Stimulated activated CD4-positive, alpha-beta T cell treated with anti-CD3 and anti-CD28 coated beads, Interleukin-15, amount 100 ng/mL, for 24 hours (primary cell): ENCODE measurements at places on chromosomes 3 and 15.

- no peak for DNase-seq
These were observed 95.5 kb downstream of the CACNA2D3 start for GRCh38 chr3:54217828-54218227.

GRCh38 chr3:34066999-34067398, 268.6 kb downstream of the PDCD6IP start:
- no peak for DNase-seq

DNA sequence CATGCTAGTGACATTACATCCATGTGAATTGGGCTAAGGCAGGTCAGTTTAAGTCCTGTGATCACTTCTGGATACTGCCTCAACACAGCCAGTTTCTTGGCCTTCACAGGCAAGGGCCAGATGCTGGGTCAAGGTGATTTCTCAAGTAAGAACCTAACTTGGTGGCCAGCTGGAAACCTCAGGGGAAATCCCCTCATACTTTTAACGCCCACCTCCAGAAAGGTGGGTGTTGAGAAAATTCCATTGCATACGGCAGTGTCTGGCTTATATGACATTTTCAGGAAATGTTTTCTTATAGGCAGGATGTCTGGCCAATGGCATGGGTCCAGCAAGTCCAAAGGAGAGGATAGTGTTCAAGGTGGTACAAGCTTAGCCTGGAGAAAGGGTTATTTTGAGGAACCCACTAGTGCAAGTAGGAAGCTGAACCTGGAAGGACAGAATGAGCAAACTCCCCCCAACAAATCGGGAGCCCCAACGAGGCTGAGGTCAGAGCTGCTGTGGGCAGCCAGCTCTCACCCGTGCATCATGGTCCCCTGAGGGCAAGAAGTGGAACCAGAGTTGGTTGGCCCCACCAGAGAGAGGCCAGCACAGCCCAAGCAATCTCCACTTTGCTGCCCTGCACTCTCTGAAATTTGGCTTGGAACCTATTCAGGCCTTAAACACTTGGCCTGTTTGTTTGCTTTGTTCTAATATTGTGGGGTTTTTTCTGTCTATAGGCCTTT, 135.4 kb downstream of the PDE8A start:
- DNase-seq, result peak; percentile 6

DNA sequence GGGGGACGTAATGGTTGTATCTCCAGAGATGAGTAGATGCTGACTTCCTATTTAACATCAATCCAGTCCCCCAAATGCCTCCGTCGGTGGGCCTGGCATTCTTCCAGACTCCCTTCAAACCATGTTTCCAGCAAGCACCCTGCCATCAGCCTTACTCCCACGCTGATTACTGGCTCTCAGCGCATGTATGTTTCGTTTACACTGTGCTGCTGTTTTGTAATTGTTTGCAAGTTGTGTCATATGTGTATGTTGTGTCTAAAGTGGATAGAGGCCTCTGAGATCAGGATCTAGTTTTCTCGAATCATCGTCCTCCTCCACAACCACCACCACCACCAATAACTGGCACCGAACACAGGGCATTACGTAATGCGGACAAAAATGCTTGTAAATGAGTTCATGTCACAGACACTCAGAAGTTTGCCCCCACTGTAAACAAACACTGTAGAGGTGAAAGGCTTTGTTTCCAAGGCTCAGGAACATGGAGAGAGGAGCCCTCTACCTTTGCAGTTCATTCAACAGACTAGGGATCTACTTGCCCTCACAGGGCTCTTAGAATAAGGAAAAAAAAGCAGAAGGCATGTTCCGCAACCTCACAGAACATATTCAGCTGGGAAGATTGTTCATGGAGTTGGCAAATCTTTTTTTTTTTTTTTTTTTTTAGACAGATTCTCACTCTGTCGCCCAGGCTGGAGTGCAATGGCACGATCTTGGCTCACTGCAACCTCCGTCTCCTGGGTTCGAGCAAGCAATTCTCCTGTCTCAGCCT, 46.1 kb upstream of the SEMA4B start:
- DNase-seq, result no peak

DNA sequence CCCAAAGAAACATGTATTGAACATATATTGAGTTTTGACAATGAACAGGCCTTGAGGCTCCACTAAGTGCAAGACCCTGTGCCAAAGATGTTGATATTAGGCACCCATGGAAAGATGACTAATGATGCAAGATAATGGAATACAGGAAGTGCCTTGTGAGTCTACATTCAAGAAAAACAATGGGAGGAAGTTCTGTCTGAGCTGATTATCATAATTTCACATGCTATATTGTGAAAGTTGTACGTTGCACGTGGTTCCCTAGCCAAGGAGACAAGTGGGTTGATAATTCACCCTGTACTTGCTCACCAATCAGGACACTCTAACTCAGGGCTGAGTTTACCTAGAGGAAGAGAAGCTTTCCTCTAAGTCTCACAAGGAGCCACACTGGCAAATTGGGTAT, 186.9 kb upstream of the STAC start:
- DNase-seq, result no peak

DNA sequence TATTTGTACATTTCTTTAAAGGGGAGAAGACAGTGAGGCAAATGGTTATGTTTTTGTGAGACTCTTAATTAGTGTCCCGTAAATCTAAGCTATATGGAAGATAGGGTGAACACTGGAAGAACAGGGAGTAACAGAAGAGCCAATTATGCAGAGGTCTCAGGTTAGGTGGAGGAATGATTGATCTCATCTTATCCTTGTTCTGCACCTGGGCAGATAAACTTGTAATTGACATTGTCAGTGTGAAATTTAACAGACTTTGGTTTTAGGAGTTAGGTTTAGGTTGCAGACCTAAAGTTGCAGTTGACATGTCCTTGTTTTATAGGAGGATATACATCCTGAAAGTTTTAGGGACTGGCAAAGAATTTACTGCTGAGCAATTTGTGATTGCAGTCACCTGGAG, 3.1 kb upstream of the TWF2 start:
- DNase-seq, result no peak

- peak; percentile 55 for DNase-seq
These were observed 408.9 kb upstream of the THBS1 start for GRCh38 chr15:39171944-39172368.

DNA sequence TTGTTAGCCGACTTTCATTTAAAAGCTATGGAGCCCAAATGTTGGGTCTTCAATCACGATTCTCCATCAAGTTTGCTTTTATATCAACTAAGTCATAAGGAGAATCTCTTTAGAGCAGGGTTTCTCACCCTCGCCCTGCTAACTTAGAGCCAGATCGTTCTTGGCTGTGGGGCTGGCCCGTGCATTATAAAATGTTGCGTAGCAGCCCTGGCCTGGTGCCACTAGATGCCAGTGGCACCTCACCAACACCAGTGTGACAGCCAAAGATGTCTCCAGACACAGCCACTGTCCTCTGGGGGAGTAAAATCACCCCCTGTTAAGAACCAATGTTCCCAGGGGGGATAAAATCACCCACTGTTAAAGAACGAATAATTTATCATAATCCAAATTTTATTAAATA, 226.1 kb downstream of the OCA2 start:
- DNase-seq, result no peak

GRCh38 chr3:141391298-141391990, 23.1 kb downstream of the ZBTB38 start:
- no peak for DNase-seq

GRCh38 chr3:90145094-90145860, 1037.9 kb downstream of the EPHA3 start:
- no peak for DNase-seq

GRCh38 chr3:87260270-87260669, 16.1 kb downstream of the POU1F1 start:
- peak; percentile 61 for DNase-seq

DNA sequence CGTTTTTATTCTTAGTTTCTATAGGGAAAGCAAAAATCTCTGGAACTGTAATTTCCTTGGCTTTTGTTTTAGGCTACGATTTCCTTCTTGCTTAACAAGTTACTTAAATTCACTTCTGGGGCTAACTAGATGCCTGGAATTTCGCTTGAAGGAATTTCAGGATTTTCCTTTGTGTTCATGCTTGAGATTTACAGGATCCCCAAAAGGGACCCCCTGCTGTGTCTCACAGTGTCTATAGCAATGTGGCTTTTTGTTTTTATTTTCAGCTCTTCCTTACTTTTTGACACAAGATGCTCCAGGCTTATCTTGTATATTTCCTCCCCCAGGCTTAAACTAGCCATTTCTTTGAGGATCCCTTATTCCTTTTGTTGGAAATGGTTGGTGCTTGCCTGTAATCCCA, 95.5 kb upstream of the DPPA4 start:
- DNase-seq, result no peak

GRCh38 chr3:18135060-18135814, 289.9 kb downstream of the SATB1 start:
- no peak for DNase-seq

GRCh38 chr3:150691414-150692040, 12.2 kb downstream of the ERICH6 start:
- no peak for DNase-seq

- DNase-seq, result no peak
These were observed 457.8 kb downstream of the IL5RA start for GRCh38 chr3:2652386-2652785.

DNA sequence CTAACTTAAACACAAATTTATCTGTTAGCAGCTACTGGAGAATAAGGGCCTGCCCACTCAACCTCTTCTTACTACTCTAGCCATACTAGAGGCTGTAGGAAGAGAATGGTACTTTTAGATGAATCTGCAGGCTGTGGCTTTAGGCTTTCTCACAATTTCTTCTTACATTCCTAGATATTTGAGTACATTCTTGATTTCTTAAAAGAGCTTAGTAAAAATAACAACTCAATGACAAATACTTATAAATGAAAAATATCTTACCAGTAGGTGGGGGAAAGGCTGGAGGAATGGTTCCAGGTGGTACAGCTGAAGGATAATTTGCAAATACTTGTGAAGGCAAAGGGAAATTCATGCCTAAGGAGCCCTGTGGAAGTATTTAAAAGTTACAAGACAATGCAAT, 92.9 kb upstream of the GK5 start:
- DNase-seq, result no peak

GRCh38 chr15:54150255-54150654, 172.0 kb downstream of the UNC13C start:
- no peak for DNase-seq

DNA sequence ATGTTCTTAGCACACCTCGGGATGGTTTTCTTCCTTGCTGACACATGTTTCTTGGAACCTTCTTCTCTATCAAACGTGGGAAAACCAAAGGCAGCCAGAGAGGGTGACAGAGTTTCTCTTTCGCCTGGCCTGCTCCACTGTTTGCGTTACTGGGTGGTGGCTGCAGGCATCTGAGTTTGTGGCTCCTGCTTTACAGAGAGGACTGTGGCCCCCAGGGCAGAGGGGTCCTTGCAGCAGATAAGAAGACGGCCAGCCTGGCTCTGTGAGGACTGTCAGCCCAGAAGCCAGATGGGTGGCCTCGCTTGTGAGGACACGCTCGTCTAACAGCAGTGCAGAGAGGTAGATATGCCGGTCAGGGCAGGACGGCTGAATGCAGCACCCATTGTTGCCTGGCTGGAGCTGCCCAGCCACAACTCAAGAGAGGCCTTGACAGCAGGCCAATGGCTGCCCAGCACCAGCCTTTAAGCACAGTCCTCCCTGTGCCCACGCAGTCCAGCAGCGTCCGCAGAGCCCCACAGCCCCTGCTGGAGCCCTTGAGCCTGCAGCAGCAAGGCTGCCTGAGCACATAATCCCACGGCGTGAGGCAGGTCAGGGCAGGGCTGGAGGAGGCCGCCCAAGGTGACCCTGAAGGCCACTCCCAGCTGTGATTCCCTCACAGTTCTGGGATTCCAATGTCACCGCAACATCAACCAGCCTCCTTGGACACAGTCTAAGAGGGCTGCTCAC, 15.0 kb upstream of the SPTBN5 start:
- no peak for DNase-seq

DNA sequence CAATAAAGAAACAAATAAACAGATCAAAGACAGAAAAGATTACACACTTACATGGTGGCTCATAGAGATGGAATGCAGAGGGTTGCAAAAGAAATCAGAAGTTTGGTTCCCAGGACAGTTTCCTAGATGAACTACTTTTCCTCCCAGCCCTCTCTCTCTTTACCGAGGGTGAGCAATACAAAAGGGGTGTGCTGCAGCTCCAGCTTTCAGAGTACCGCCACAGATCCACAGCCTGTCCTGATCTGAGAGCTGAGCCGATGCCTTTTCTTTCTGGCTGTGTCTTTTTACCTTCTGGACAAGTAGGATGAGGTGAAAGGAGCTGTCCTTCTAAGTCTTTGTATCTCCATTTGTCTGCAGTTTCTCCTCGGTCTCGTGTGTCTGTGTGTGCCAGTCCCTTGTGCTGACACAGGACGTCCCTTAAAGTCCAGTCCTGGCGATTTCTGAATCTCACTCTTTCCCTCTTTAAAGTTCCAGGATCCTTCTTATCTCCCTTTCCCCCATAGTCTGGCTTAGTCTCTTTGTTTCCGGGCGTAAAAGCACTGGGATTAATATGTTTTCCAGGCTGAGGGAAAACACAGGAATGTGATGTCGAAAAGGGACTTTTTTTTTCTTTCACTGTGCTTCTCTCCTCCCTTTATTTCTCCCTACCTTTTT, 540 bp downstream of the CCDC80 start:
- DNase-seq, result no peak

- peak; percentile 10 for DNase-seq
These were observed 1.0 kb upstream of the KLF15 start for GRCh38 chr3:126358038-126358815.

DNA sequence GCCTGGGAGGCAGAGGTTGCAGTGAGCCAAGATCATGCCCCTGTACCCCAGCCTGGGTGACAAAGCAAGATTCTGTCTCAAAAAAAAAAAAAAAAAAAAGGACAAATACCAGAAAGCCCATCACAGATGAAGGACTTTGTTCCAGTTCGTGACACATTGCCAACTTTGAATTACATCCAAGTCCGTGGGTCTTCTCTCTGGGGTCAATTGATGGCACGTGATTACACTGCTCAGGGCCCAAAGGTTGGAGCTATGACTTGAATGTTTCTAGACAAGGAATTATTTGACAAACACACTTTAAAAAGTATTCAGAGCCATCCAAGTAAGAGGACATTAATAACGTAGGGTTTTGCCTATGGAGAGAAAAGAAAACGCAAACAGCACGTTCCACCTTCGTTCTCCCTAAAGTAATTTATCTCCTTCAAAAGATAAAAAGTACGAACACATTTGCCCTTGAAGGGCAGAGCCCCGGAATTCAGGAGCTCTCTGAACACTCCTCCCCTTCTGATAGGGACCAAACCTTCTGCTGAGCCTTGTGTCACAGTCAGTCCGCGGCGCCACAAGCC, 31.3 kb upstream of the ST3GAL6 start:
- peak; percentile 29 for DNase-seq

- DNase-seq, result no peak
These were observed 50.5 kb downstream of the MYO1E start for GRCh38 chr15:59322056-59322759.

DNA sequence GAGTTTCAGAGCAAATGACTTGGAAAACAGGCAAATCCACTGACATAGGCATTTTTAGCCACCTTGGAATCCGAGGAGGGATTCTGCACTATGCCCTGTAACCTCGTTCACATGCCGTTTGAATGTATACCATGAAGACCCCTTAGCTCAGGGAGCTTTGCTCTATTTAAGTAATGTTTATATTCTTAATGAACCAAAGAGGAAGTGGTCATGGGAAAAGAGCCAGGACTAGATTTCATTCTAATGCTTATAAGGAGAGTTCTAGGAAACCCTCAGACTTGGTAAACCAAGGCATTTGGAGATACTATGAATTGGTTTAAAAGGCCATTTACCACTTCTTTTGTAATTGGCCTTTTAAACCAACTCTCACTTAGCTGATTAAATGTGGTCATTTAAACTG, 178.9 kb downstream of the IGF1R start:
- DNase-seq, result no peak
